ENCODE measurements at places on chromosomes 11 and 22. TPM values are rescaled to one million over a fixed set of nuclear protein-coding genes. Genes with fewer than 3 reads are reported as not detected.

- no peaks in the 10 kb centered on the region for H3K36me3 ChIP-seq
- no peak for DNase-seq
- no peak overlapping the region for H3K4me3 ChIP-seq
- no peak overlapping the region for H3K27ac ChIP-seq
- H3K27me3 ChIP-seq: no peaks in the 10 kb centered on the region
- H3K4me1 ChIP-seq: no peaks in the 10 kb centered on the region
Observed at GRCh38 chr11:110798201-110798900, 86.1 kb upstream of the ARHGAP20 start.

DNA sequence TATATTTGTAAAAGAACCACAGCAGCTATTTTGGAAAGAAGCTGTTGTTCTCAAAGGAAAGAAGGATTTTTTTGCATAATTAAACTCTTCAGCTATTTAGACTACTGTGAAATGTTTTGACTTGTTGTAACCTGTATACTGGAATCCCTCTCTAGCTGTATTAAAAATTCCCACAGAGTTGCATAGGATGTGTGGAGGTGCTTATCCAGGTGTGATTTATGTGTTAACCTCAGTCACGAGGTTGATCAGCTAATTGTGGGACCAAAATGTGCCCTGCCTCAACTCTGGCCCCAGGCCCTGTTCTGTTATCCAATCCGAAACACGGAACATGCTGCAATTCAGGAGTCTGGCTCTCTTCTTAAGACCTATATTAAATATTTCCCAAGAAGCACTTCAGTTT lies 70.1 kb downstream of the LIF start:
- H3K27ac ChIP-seq: no peak overlapping the region
- peaks cover 6% of the 10 kb centered on the region for H3K4me1 ChIP-seq
- H3K27me3 ChIP-seq: no peaks in the 10 kb centered on the region
- no peak overlapping the region for H3K4me3 ChIP-seq

DNA sequence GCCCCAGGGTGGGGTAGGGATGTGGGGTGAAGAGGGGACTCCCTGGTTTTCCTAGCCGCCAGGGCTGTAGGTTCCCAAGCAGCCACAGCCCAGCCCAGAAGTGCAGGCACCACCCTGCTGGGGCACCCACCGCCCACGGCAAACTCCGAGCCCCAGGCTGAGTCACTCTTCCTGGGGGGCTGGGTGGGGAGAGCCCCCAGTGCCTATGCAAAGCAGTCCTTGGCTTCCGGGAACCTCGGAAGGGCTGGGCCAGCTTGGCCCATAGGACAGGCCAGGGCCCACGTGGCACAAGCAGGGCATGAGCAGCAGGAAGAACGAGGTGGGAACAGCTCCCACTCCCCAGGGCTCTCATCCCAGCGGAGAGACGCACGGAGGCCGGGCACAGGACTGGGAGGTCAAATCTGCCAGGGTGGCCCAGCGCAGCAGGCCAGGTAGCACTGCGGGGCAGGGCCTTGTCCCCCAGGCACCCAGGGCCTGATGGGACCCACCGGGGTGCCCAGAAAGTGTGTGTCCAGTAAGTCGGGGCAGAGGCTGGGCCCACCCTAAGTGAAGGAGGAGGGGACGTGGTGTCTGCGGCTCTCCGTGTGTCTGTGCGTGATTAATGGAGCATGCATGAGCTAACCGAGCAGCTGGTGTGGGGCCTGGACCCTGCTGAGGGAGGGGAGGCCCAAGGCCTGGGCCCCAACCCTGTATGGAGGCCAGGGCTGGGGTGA lies 4.6 kb upstream of the IL17REL start:
- no peak overlapping the region for H3K4me3 ChIP-seq
- no peak overlapping the region for H3K27ac ChIP-seq
- peaks cover 25% of the 10 kb centered on the region for H3K27me3 ChIP-seq
- DNase-seq: peak; percentile 5
- H3K36me3 ChIP-seq: no peaks in the 10 kb centered on the region

The MS4A18 gene
- not detected for total RNA-seq

The CEND1 gene
- total RNA-seq: not detected

GRCh38 chr11:45850446-45850845 lies 3.2 kb downstream of the CRY2 start:
- H3K27me3 ChIP-seq: no peaks in the 10 kb centered on the region
- H3K4me3 ChIP-seq: no peak overlapping the region
- no peaks in the 10 kb centered on the region for H3K36me3 ChIP-seq
- H3K27ac ChIP-seq: no peak overlapping the region

The ANO1 gene
- 12.1 TPM for total RNA-seq

GRCh38 chr11:114135737-114136151 lies 76.2 kb downstream of the ZBTB16 start:
- no peak for DNase-seq
- H3K4me3 ChIP-seq: no peak overlapping the region
- peak overlapping the region; percentile 76 for H3K27ac ChIP-seq
- H3K4me1 ChIP-seq: peaks cover 54% of the 10 kb centered on the region

The RNF214 gene
- total RNA-seq: 12.5 TPM

GRCh38 chr22:18066181-18066859 lies 11.5 kb upstream of the PEX26 start:
- H3K27ac ChIP-seq: no peak overlapping the region
- DNase-seq: no peak
- H3K27me3 ChIP-seq: no peaks in the 10 kb centered on the region
- no peaks in the 10 kb centered on the region for H3K36me3 ChIP-seq

DNA sequence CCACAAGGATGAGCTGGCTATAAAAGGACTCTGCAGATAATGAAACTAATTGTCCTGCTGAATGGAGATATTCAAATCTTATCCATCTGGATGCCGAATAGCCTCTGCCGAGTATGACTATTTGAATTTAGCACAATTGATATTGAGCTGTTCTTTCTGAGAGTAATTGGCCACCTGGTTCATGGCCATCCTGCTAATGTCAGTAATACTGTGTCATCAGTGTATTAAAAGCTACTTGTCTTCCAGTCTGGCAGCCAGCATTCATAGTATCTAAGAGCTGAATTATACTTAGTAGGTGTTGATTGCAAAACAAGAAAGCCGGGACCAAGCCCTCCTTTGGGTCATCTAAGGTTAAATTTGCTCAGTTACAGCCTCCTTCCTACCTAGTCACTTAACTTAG lies 310.7 kb upstream of the NCAM1 start:
- H3K27ac ChIP-seq: no peak overlapping the region
- no peak overlapping the region for H3K4me3 ChIP-seq
- no peaks in the 10 kb centered on the region for H3K27me3 ChIP-seq
- DNase-seq: no peak
- H3K36me3 ChIP-seq: no peaks in the 10 kb centered on the region

DNA sequence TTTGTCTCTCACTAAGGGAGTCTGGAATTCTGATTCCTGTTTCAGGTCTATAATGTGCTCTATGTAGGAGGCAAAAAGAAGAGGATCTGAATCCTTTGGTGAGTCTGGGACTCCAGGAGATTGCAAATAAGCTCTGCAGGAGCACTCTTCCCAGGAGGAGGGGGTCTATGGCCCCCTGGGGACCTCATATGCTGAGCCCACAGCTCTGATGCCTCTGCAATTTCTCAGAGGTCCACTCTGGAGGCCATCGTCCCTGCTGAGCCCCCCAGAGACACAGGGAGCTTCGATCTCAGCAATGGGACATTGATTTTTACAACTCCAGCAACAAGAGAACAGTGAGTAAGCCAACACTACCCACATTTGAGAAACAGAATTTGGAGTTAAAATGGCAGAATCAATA lies 20.2 kb upstream of the NRGN start:
- H3K27ac ChIP-seq: no peak overlapping the region
- peaks cover 88% of the 10 kb centered on the region for H3K27me3 ChIP-seq
- H3K36me3 ChIP-seq: no peaks in the 10 kb centered on the region

The CAVIN3 gene
- total RNA-seq: 93.3 TPM

The UPK2 gene
- 2.2 TPM for total RNA-seq

GRCh38 chr11:47899801-47900200 lies 51.7 kb upstream of the NUP160 start:
- no peaks in the 10 kb centered on the region for H3K36me3 ChIP-seq
- no peaks in the 10 kb centered on the region for H3K27me3 ChIP-seq
- no peak overlapping the region for H3K4me3 ChIP-seq
- no peak overlapping the region for H3K27ac ChIP-seq
- no peak for DNase-seq
